Activated T-helper 9 cell treated with anti-CD3 and anti-CD28 coated beads, Interleukin-2, amount 50 U/mL, for 16 hours (primary cell): ENCODE measurements at places on chromosomes 1 and 21.

GRCh38 chr1:59025898-59026426 is 242.1 kb upstream of the JUN start:
- no peak for DNase-seq

DNA sequence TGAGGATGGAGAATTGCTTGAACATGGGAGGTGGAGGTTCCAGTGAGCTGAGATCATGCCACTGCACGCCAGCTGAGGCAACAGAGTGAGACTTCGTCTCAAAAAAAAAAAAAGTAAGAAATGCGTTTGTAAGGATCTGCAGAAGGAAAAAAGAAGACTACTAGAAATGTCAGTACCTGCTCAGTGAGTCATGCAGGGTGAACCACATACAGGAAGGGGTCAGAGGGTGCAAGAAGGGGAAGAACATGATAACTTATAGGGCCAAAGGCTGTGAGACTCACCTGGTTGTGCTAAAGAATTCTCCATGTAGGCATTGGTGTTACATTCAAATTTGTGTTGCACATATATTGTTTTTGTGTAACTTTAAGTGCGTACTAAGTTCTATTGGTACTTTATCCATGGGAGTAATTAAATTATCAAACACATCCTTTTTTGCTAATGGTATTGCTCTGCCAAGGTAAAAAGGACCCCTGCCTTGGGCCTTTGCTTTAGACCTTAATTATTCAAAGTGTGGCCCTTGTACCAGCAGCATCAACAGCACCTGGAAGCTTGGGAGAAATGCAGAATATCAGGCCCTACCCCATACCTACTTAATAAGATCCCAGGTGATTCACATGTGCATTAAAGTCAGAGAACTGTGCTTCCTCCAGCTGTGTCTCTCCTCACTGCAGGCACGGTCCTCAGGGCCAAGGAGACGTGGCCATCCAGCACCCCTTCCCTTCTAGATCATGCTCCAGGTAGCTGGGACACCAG is 96.4 kb upstream of the PPP2R5A start:
- DNase-seq = no peak

- peak; percentile 11 for DNase-seq
Observed at GRCh38 chr1:165871311-165872067, 44.1 kb downstream of the UCK2 start.

- no peak for DNase-seq
Observed at GRCh38 chr1:172517081-172517480, 15.9 kb upstream of the SUCO start.

- DNase-seq = no peak
Observed at GRCh38 chr1:9957726-9958125, 14.5 kb downstream of the NMNAT1 start.

DNA sequence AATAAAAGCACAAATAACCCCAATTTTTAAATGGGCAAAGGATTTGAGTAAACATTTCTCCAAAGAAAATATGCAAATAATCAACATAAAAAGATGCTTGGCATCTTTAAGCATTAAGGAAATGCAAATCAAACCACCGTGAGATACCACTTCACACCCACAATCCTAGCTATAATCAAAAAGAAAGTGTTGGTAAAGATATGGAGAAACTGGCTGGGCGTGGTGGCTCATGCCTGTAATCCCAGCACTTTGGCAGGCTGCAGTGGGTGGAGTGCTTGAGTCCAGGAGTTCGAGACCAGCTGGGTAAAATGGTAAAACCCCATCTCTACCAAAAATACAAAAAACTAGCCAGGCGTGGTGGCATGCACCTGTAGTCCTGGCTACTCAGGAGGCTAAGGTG is 16.9 kb downstream of the ARHGEF11 start:
- no peak for DNase-seq

GRCh38 chr1:98749152-98749756 is 87.7 kb downstream of the SNX7 start:
- DNase-seq = no peak
